Urinary bladder (tissue), 4 donors: ENCODE measurements at places on chromosomes 2 and 18. TPM values are rescaled to one million over a fixed set of nuclear protein-coding genes. Genes with fewer than 3 reads are reported as not detected.

Gene ANKRD30BL
- polyA plus RNA-seq: not detected

Gene TLX2
- 0.51 TPM for polyA plus RNA-seq

Gene B3GNT7
- 1.7 TPM for polyA plus RNA-seq

Gene TFCP2L1
- 0.41 TPM for polyA plus RNA-seq

Gene TNFAIP6
- polyA plus RNA-seq: 1.7 TPM

Gene C2orf78
- not detected for polyA plus RNA-seq

Gene PLA2R1
- polyA plus RNA-seq: 5.1 TPM

Gene PFN4
- 0.58 TPM for polyA plus RNA-seq

Gene ABCG8
- 0.01 TPM for polyA plus RNA-seq

Gene NDC80
- polyA plus RNA-seq: 0.77 TPM

Gene ERFE
- 0.53 TPM for polyA plus RNA-seq

Gene RGPD5
- 11.2 TPM for polyA plus RNA-seq

Gene KCNG3
- 0.04 TPM for polyA plus RNA-seq

Gene CD8B2
- polyA plus RNA-seq: 1.8 TPM

Gene GCG
- polyA plus RNA-seq: not detected

Gene SKOR2
- not detected for polyA plus RNA-seq

Gene ATOH8
- 49.2 TPM for polyA plus RNA-seq

Gene HDHD2
- 28.7 TPM for polyA plus RNA-seq
